Activated CD4-positive, alpha-beta T cell treated with anti-CD3 and anti-CD28 coated beads, Interleukin-2, amount 10 ng/mL, durations not matched to agents 24 days and 14 days (primary cell): ENCODE measurements at places on chromosomes 1 and 21. TPM values are rescaled to one million over a fixed set of nuclear protein-coding genes. Genes with fewer than 3 reads are reported as not detected.

- peaks cover 36% of the 10 kb centered on the region for H3K36me3 ChIP-seq
- H3K27me3 ChIP-seq, result no peaks in the 10 kb centered on the region
- peak overlapping the region; percentile 10 for H3K27ac ChIP-seq
- H3K4me1 ChIP-seq, result peaks cover 58% of the 10 kb centered on the region
- DNase-seq, result no peak
Measured at GRCh38 chr1:91018006-91018405, 3.8 kb downstream of the ZNF644 start.

DNA sequence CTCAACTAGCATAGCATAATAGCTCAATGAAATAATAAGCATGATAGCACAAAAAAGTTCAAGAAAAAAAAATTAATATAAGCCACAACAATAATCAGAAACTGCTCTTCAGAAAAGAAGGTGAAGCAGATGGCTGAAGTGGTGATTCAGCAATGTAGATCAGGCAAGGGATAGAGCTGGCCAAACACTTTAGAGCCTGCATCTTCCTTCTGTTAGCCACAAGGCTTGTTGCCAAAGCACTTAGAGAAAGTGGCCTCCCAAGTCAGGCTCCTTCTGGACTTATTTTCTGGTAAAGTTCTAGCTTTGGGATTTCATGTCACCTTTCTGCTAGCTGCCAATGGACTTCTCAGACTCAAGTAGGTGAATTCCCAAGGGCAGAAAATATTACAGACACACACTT lies 60.3 kb upstream of the C1orf87 start:
- peaks cover 3% of the 10 kb centered on the region for H3K27me3 ChIP-seq
- H3K4me3 ChIP-seq, result no peak overlapping the region
- H3K4me1 ChIP-seq, result peaks cover 4% of the 10 kb centered on the region
- DNase-seq, result no peak

- peaks cover 6% of the 10 kb centered on the region for H3K27me3 ChIP-seq
- H3K4me1 ChIP-seq, result peaks cover 15% of the 10 kb centered on the region
- H3K4me3 ChIP-seq, result peak overlapping the region; percentile 93
- peak overlapping the region; percentile 83 for H3K27ac ChIP-seq
Measured at GRCh38 chr21:33478182-33478581, 1.6 kb downstream of the TMEM50B start.

DNA sequence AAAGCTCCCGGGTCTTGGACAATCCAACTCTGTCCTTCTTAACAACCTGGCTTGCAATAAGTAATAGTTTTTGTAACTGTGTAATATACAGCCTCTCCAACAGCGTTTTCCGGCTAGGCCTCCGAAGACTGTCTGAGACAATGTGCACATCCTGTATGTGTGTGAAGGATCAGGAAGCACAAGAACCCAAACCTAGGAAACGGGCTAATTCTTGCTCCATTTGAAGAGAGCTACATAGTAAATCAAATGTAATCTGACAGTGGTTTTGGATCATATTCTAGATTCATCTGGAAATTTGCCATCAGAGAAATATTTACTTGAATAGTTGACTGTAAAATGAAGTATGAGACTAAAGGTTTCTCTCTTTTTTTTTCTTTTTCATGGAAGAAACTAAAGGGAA lies 1.2 kb downstream of the GPR52 start:
- H3K27me3 ChIP-seq, result no peaks in the 10 kb centered on the region
- H3K27ac ChIP-seq, result no peak overlapping the region
- DNase-seq, result no peak
- no peaks in the 10 kb centered on the region for H3K36me3 ChIP-seq

GRCh38 chr1:12102066-12102465 lies 39.0 kb downstream of the TNFRSF8 start:
- no peak overlapping the region for H3K27ac ChIP-seq
- DNase-seq, result no peak
- H3K4me1 ChIP-seq, result peaks cover 5% of the 10 kb centered on the region
- peaks cover 34% of the 10 kb centered on the region for H3K36me3 ChIP-seq
- no peak overlapping the region for H3K4me3 ChIP-seq
- no peaks in the 10 kb centered on the region for H3K27me3 ChIP-seq

- peak overlapping the region; percentile 65 for H3K4me3 ChIP-seq
- no peak for DNase-seq
- H3K27me3 ChIP-seq, result no peaks in the 10 kb centered on the region
- peak overlapping the region; percentile 78 for H3K27ac ChIP-seq
Measured at GRCh38 chr21:44866780-44867179, 6.7 kb downstream of the PTTG1IP start.

GRCh38 chr1:19359357-19359756 lies 47.2 kb downstream of the SLC66A1 start:
- H3K4me3 ChIP-seq, result no peak overlapping the region
- no peak overlapping the region for H3K27ac ChIP-seq
- peaks cover 18% of the 10 kb centered on the region for H3K4me1 ChIP-seq
- peaks cover 32% of the 10 kb centered on the region for H3K36me3 ChIP-seq

DNA sequence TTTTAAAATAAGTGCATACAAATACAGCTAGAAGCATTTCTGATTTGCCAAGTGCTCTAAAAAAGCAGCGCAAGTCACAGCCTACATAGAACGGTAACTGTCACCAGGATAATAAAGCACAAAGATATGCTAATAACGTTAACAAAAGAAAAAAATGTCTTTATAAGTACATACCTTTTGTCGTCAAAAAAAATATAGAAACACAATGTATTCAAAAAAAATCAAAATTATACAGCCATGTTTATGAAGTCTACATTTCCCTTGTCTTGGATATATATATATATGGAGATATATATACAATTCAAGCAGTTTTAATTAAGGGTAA lies 3.2 kb downstream of the IRF2BP2 start:
- peaks cover 2% of the 10 kb centered on the region for H3K27me3 ChIP-seq
- H3K27ac ChIP-seq, result peak overlapping the region; percentile 98
- H3K4me3 ChIP-seq, result peak overlapping the region; percentile 97

DNA sequence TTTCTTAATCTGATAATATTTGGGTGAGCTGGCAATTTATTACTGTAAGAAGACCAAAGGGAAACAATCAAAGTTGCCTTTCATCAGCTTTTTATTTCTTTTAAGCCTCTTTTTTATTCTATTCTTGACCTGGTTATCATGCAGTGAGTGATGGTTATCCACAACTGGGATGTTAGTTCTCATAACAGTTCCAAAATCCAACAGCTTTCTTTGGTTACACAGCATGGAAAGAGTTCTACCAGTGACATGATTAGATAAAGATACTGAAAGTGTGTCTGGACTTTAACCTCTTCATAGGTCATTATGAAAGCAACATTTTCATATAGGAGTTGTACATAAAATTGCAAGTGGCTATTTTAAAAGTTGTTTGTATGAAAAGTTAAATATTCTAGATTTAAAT lies 163.0 kb downstream of the SYT2 start:
- no peak overlapping the region for H3K27ac ChIP-seq
- no peak overlapping the region for H3K4me3 ChIP-seq
- H3K36me3 ChIP-seq, result no peaks in the 10 kb centered on the region

- H3K4me1 ChIP-seq, result no peaks in the 10 kb centered on the region
- H3K36me3 ChIP-seq, result no peaks in the 10 kb centered on the region
- H3K4me3 ChIP-seq, result no peak overlapping the region
Measured at GRCh38 chr1:67863637-67864036, 30.4 kb upstream of the GNG12 start.

DNA sequence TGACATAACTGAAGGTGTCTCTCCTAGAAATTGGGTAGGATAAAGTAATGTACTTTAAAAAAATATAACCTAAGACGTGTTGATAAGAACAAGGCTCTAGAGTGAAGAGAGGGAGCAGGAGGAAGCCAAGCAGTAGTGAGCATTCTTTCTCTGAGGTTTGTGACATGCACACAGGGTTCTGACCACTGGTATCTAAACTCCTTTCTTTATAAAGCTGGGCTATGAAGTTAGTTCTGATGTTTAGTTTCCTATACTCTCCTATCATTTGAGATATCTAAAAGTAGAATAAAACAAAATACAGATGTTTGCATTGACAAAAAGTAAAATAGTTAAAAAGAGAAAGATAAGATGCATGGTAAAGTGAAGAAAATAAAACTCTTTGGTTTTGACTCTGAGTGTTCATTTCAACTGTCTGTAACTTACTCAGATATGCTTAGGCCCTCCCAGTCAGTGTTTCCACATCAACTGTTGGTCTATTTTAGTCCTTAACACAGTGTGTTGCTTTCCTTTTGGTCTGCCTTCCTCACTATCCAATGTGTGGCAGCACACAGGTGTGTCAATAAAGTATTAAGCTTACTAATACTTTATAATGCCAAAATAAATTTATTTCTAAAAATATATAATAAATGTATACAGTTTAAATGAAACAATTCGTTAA lies 543.5 kb downstream of the PTPRC start:
- peak overlapping the region; percentile 54 for H3K27ac ChIP-seq
- H3K27me3 ChIP-seq, result peaks cover 5% of the 10 kb centered on the region
- H3K4me1 ChIP-seq, result peaks cover 5% of the 10 kb centered on the region
- no peak for DNase-seq
- no peak overlapping the region for H3K4me3 ChIP-seq

- H3K27me3 ChIP-seq, result peaks cover 42% of the 10 kb centered on the region
- H3K36me3 ChIP-seq, result no peaks in the 10 kb centered on the region
- no peak overlapping the region for H3K4me3 ChIP-seq
- H3K27ac ChIP-seq, result no peak overlapping the region
- peaks cover 2% of the 10 kb centered on the region for H3K4me1 ChIP-seq
Measured at GRCh38 chr1:10860682-10861081, 64.2 kb upstream of the CASZ1 start.

DNA sequence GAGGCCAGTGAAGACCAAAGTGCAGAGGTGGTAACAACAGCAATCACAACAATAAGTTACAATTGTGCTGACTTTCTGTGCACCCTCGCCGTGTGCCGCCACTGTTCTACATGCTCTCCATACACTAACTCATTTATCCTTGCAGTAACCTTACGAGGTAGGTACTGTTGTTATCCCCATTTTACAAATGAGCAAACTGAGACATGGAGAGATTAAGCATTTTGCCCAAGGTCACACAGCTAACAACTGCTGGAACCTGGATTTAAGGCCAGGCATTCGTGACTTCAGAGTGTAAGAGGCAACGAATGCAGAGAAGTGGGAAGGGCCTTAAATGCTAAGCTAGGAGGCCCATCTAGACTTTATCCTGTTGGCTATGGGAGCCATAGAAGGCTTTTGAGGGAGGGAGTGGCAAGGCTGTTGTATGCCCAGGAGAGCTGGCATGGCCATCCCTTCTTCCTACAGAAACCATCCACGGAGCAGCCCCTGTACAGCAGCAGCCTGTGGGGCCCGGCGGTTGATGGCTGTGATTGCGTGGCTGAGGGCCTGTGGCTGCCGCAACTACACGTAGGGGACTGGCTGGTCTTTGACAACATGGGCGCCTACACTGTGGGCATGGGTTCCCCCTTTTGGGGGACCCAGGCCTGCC lies 36.6 kb downstream of the AZIN2 start:
- H3K27me3 ChIP-seq, result peaks cover 2% of the 10 kb centered on the region
- H3K4me3 ChIP-seq, result no peak overlapping the region
- H3K4me1 ChIP-seq, result no peaks in the 10 kb centered on the region
- H3K36me3 ChIP-seq, result no peaks in the 10 kb centered on the region
- no peak for DNase-seq
- H3K27ac ChIP-seq, result no peak overlapping the region

GRCh38 chr1:183735069-183735860 lies 69.7 kb upstream of the RGL1 start:
- no peak overlapping the region for H3K27ac ChIP-seq
- H3K4me1 ChIP-seq, result peaks cover 2% of the 10 kb centered on the region
- DNase-seq, result no peak
- H3K4me3 ChIP-seq, result no peak overlapping the region
- no peaks in the 10 kb centered on the region for H3K27me3 ChIP-seq

GRCh38 chr1:36636206-36636605 lies 153.5 kb upstream of the CSF3R start:
- no peak overlapping the region for H3K4me3 ChIP-seq
- H3K4me1 ChIP-seq, result no peaks in the 10 kb centered on the region
- no peak overlapping the region for H3K27ac ChIP-seq
- peaks cover 6% of the 10 kb centered on the region for H3K27me3 ChIP-seq
- DNase-seq, result no peak
- H3K36me3 ChIP-seq, result no peaks in the 10 kb centered on the region

GRCh38 chr1:226355669-226356551 lies 46.9 kb upstream of the LIN9 start:
- no peak for DNase-seq
- H3K27me3 ChIP-seq, result no peaks in the 10 kb centered on the region
- no peaks in the 10 kb centered on the region for H3K4me1 ChIP-seq
- no peak overlapping the region for H3K4me3 ChIP-seq
- peak overlapping the region; percentile 45 for H3K27ac ChIP-seq

DNA sequence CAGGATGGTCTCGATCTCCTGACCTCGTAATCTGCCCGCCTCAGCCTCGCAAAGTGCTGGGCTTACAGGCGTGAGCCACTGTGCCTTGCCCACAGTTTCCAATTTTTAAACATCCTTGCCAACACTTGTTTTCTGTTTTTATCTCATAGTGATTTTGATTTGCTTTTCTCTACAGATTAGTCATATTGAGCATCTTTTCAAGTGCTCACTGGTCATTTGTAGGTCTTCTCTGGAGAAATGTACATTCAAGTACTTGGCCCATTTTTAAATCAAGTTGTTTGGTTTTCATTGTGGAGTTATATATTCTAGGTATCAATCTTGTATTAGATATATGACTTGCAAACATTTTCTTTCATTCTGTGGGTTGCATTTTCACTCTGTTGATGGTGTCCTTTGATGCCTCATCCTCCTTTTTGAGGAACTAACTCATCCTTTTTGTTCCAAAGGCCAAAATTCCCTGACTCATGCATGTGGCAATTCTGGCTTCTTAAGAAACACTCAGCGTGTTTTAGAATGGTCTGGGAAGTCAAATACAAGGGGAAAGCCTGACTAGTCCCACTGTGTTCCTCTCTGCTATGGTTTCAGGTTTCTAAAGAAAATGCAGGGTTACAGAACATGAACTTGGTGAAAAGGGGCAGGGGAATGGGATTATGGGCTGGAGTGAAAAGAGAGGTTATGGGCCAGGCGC lies 37.3 kb downstream of the PTAFR start:
- no peak overlapping the region for H3K27ac ChIP-seq
- H3K36me3 ChIP-seq, result no peaks in the 10 kb centered on the region
- H3K4me1 ChIP-seq, result peaks cover 4% of the 10 kb centered on the region

DNA sequence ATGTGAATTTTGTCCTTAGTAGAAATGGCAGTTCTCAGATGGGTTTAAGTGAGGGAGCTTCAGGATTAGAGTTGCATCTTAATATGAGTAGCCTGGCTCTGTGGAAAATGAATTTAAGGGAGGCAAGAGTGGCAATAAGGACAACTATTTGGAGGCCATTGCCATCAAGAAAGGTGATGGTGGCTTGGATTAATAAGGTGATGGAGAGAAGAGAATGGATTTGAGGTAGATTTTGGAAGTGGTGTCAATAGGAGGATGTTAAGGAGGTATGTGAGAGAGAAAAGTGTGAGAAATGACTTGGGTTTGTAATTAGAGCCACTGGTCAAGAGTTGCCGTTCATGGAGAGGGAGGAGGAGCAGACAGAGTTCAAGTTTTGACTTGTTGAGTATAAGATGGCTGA lies 16.3 kb downstream of the CLIC4 start:
- peaks cover 6% of the 10 kb centered on the region for H3K4me1 ChIP-seq
- H3K4me3 ChIP-seq, result no peak overlapping the region
- no peak for DNase-seq
- no peaks in the 10 kb centered on the region for H3K36me3 ChIP-seq
- no peak overlapping the region for H3K27ac ChIP-seq
- no peaks in the 10 kb centered on the region for H3K27me3 ChIP-seq

GRCh38 chr1:233614743-233615521 lies 1.0 kb downstream of the KCNK1 start:
- H3K27ac ChIP-seq, result peak overlapping the region; percentile 17
- peak; percentile 59 for DNase-seq
- peaks cover 62% of the 10 kb centered on the region for H3K27me3 ChIP-seq
- no peaks in the 10 kb centered on the region for H3K36me3 ChIP-seq
- H3K4me3 ChIP-seq, result peak overlapping the region; percentile 78
- H3K4me1 ChIP-seq, result peaks cover 8% of the 10 kb centered on the region

LCE1B gene
- not detected in 2 replicates for total RNA-seq

SYF2 gene
- total RNA-seq, result 36.9 and 40.7 TPM in 2 replicates

APOBEC4 gene
- not detected in 2 replicates for total RNA-seq

KCND3 gene
- 0.07 TPM in 1 of 2 replicates, not detected in the other for total RNA-seq

TMEM39B gene
- 34.5 and 38.0 TPM in 2 replicates for total RNA-seq

WLS gene
- 0.19 TPM in 1 of 2 replicates, not detected in the other for total RNA-seq

SPATA46 gene
- total RNA-seq, result not detected in 2 replicates

DNASE2B gene
- not detected in 2 replicates for total RNA-seq
